ENCODE measurements at places on chromosomes 6 and 20.

GRCh38 chr6:162681447-162681846 is 46.1 kb downstream of the PRKN start:
- no peak for DNase-seq

- no peak for DNase-seq
These were observed 86.5 kb upstream of the FYN start for GRCh38 chr6:111959766-111960165.

DNA sequence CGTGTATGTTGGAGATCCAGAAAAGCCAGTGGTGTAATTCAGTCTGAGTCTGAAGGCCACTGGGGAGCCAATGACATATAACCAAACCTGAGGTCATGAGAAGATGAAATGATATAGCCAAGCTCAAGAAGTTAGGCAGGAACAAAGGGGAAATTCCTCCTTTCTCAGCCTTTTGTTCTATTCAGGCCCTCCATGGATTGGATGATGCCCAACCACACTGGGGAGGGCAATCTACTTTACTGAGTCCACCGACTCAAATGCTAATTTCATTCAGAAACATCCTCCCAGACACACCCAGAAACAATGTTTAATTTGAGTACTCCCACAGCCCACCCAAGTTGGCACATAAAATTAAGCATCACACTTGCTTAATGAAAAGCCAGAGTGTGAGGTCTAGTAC is 183.6 kb downstream of the GJA1 start:
- DNase-seq = no peak

GRCh38 chr6:149094934-149095351 is 222.6 kb upstream of the TAB2 start:
- DNase-seq = no peak

DNA sequence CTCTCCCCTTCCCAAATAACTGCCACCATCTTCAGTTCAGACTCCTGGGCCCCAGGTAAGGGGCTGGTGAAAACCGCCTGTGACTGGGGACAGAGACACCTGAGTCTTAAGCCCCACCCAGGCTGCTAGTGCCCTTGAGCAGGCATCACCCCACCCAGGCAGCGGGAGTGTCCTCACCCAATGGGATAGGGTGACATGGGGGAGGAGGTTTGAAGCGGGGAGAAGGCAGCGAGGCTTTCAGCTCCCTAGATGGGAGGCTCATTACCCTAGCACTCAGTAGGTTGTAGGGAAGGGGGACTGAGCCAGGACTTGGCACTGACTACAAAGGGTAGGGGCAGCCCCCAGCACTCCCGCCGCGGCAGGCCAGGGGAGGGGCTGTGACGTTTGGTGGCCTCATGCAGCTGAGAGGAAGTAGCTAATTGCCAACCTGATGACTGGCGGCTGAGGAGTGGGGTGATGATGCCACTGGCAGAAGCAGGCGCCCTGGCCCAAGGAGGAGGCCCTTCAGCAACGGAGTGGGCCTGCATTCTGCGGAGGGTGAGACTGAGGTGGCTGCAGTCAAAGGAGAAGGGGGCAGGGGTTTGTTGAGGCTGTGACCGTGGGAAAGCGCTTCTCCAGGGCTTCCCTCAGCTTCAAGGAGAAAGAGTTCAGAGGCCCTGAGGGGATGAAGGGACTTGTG is 126.9 kb downstream of the MRPL14 start:
- no peak for DNase-seq

DNA sequence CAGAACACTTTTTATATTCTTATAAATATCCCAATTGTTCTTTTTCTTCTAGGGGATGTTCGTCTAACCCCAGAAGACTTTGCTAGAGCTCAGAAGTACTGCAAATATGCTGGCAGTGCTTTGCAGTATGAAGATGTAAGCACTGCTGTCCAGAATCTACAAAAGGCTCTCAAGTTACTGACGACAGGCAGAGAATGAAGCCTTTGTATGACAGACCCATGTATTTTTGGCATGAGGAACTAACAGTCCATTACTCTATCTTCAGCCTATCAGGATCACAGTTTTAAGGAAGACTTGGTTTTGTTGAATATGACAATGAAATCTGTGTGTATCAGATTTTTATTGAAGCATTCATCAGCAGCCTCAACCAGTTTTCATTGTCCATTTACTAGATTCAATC is 71.4 kb downstream of the VTA1 start:
- no peak for DNase-seq

GRCh38 chr6:137793805-137794515 is 73.1 kb upstream of the TNFAIP3 start:
- no peak for DNase-seq

DNA sequence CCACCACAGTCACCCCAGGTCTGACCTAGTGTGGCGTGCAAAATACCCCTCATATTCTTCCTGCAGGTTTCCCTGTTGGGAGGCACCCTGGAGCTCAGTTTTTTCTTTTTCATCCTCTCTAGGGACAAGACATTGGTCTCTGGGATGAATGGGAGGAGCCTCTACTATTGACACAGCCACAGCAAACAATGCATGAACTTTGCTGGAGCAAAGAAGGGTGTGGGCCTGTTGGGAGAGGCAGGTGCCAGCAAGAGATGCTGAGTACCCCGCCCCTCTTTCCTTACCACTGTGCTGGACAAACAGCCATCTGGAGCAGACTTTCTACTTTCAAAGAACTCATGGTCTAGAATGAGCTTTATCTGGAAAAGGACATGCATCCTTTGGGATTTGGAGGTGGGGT is 10.1 kb downstream of the TGM3 start:
- DNase-seq = no peak

GRCh38 chr6:13854716-13855250 is 40.4 kb upstream of the MCUR1 start:
- DNase-seq = no peak

DNA sequence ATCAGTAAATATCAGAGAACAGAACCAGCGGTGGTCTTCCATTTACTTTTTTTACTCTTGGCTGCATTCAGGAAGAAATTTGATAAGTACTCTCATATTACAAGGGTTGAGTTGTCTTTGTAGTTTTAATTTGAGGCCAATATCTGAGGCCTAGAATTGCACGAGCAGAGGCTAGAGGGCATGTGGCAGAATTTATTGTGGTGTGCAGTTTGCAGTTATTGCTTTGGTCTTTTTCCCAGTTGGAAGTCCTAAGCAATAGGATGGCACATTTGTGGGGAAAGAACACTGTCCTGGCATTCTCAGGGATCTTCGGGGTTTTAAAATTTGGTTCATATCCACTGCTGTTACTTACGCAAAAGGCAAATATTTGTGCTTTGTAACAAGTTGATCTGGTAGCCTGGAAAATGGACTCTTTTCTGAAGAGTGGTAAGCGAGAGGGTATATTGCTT is 66.0 kb downstream of the CTNNBL1 start:
- no peak for DNase-seq

DNA sequence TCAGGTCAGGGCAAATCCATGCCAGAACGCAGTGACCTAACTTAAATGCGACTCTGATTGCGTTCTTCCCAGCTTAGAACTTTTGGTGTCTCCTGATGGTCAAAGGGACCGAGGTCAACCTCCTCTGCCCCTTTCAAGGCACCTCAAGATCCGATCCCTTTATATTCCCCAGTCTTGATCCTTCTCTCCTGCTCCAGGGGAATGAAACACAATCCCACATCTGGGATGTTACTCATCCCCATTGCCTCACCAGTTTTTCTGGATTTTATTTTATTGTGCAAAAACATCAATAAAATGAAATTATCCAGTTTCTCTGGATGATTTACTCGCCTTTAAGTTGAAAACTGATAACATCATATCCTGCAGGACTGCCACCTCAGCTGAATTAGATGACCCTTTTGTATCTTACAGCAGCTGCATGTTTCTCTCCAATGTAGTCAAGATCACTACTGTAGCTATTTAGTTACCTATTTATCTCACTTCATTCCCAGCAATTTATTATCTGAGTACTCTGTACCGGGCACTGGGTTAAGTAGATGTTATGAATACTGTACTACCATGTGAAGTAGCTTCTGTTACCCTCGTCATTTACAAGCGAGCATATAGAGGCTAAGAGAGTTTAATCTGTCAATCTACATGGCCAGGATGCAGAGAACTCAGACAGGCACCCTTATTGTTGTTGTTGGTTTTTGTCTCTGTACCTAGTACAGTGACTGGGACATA is 44.0 kb downstream of the IRAK1BP1 start:
- DNase-seq = no peak

DNA sequence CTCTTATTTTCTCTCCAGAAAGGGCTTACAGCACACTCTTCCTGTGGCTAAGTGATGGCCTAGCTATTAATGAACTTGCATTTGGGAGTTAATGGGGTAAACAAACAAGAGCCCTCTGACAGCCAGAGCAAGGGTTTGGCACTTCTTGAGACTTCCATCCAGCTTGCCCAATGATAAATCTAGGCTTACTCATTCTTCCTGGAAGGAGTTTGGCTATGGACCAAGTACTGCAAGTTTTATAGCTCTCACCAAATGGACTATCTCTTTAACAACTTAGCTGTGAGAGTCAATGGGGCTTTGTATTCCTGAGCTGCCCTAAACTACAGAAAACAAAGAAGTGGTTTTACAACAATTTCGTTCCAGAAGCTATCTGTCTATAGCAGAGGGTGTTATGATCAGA is 16.7 kb upstream of the PI3 start:
- no peak for DNase-seq

GRCh38 chr6:68651011-68651985 is 16.2 kb downstream of the ADGRB3 start:
- DNase-seq = no peak

DNA sequence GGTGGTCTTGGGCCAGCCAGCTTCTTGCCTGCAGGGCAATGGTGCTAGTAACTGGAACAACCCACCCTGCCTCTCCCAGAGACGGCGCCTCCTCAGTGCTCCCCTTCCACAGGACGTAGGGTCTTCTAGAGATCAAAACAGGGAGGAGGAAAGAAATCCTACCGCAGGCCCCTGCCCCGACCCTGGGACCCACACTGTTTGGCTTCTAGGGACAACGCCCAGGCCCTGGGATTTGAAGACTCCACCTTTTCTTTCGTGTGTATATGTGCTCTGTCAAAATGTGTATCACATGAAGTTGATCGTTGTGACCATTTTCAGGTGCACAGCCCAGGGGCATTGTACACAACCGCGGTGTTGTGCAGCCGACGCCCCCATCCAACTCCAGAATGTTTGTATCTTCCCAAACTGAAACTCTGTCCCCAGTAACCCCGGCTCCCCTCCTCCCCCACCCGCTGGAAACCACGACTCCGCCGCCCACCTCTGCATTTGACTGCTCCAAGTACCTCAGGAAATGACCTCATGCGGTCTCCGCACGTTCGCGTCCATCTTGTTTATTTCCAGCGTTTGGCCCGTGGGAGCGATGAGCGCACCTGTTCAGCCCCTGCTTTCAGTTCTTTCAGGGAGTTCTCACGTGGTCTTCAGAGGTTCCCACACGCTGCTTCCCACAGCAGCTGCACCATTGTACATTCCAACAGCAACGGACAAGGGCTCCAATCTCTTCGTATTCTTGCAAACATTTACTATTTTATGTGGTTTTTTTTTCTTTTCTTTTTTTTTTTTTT is 3.4 kb upstream of the BHLHE23 start:
- DNase-seq = peak; percentile 66

- DNase-seq = no peak
These were observed 64.9 kb downstream of the SYCP2L start for GRCh38 chr6:10951675-10952282.

DNA sequence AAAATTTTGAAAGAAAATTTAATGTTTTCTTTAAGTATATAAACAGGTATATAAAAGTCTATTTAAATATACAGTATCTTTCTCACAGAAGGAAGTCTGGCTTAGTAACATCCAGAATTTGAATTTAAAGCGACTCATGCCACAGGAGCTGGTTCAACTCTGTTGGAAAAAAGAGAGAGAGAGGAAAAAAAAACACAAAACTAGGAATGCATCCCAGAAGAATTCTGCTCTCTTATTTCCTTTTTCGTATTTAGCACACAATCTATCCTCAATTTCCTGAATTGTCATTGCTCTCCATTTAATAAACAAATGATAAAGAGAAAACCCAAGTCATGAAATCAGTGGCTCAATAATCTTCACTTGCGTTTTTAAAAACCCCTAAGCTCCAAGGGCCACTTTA is 107.5 kb upstream of the SCAF8 start:
- no peak for DNase-seq

DNA sequence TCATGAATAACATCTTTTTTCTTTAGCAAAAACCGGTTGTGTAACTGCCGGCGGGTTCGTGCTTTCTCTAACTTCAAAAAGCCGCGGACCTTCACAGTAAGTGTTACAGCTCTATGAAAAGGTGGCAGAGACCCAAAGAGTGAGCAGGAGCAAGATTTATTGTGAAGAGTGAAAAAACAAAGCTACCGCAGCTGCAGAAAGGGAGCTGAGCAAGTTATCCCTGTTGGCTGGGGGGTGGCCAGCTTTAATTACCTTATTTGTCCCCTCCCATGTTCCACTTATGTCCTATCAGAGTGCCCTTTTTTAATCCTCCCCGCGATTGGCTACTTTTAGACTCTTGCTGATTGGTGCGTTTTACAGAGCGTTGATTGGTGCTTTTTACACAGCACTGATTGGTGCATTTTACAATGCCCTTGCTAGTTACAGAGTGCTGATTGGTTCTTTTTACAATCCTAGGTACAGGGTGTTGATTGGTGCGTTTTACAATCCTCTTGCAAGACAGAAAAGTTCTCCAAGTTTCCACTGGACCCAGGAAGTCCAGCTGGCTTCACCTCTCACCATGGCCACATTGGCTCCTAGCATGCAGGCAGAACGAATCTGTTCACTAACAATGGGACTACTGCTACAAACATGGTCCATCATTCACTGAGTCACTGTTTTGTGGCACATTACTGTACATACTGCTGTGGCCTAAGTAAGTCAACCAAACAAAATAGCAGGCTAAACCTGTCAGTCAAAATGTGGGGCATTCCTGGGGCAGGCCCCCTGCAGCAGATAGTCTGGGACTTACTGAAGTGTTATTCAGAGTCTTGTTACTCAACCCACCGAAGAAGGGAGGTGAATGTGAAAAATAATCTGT is 52.8 kb downstream of the MYLIP start:
- no peak for DNase-seq

GRCh38 chr6:5208057-5208456 is 52.7 kb downstream of the LYRM4 start:
- DNase-seq = no peak

- no peak for DNase-seq
These were observed 82.9 kb downstream of the ELOVL4 start for GRCh38 chr6:79864421-79864820.

DNA sequence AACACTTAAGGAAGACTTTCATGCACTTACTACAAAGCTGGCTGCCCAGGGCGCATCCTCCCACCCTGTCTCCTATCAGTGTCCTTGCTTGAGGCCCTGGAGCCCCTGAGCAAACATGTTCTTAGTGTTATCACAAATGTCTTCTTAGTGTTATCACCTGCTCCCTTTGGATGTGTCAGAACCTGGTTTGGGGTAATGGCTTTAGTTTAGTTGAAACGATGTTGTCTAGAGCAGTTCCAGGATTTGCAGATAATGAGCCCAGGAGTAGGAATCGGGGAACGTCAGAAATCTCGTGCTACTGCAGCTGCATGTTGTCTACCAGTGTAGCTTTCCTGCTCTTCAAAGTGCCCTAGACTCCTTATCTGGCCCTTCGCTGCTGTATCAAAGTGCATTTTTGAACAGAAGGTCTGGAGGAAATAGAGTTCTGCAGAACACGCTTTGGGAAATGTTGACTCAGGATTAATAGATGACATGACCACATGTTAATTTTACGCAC is 69.6 kb downstream of the PHACTR2 start:
- no peak for DNase-seq
